ENCODE measurements at places on chromosomes 4 and X. TPM values are rescaled to one million over a fixed set of nuclear protein-coding genes. Genes with fewer than 3 reads are reported as not detected.

PNMA6A gene
- 9.7 TPM for total RNA-seq

TCEAL7 gene
- total RNA-seq = 18.9 TPM

NOX1 gene
- total RNA-seq = not detected

COL25A1 gene
- 39.3 TPM for total RNA-seq

TMEM150C gene
- total RNA-seq = 8.9 TPM

Data from neural crest cell (in vitro differentiated cells).